CD4-positive, alpha-beta T cell treated with Interleukin-4 for 1 hour (primary cell): ENCODE measurements at places on chromosomes 11 and 22.

DNA sequence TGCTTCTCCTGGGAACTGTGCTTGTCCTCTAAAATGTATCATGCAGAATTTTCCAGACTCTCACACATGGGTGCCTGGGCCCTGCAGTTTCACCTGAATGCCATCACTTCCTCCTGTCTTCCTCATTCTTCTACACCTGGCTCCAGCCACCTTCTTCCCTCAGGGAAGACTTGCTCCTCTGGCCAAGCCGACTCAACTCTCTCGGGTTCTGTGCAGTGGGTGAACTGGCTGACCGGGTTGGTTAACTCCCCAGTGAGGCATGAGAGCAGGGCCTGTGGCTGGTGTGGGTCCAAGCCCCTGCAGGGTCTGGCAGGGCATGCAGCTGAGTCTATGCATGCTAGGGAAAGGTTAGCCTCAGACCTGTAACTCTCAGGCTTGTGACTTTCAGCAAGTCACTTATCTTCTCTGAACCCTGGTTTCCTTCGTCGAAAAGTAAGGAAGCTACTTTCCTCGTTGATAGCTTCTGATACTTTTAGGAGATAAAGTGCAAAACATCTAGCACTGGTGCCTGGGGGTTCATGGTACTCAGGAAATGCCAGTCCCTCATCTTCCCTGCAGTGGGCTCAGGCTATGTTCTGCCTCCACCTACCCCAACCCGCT, 11.9 kb downstream of the CD82 start:
- DNase-seq: no peak

DNA sequence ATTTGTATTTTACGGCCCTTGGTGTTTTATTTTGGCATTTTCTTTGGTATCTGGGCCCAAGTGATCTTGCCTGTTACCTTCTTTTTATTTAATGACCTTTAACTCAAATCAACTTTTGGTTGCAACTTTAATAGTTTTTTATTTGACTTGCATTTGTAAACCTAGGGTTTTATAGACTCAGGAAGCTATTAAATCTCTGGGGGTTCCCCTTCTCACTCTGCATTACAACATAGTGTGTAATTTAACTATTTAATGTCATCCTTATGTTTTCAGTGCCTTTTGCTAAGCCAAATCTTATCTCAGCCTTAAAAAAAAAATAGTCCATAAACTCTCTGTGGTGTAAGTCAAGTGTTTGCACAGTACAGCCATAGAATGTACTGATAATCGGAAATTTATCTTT, 3.4 kb downstream of the FJX1 start:
- no peak for DNase-seq

DNA sequence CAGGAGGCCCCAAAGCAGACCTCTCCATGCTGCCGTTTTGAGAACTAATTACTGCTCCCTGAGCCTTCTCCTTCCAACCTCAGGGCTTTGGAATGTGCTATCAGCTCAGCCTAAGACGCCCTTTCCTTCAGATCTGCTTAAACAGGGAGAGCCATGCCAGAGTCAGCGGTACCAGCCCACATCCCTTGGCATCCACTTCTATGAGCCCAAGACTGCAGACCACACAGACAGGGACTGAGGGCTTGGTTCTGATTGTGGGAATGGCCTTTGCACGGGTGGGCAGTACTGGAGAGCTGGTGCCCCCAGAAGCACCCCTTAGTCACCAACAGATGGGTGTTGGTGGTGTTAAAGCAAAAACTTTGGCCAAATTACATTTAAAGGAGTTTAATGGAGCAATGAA, 146.5 kb downstream of the TTC17 start:
- DNase-seq: no peak

DNA sequence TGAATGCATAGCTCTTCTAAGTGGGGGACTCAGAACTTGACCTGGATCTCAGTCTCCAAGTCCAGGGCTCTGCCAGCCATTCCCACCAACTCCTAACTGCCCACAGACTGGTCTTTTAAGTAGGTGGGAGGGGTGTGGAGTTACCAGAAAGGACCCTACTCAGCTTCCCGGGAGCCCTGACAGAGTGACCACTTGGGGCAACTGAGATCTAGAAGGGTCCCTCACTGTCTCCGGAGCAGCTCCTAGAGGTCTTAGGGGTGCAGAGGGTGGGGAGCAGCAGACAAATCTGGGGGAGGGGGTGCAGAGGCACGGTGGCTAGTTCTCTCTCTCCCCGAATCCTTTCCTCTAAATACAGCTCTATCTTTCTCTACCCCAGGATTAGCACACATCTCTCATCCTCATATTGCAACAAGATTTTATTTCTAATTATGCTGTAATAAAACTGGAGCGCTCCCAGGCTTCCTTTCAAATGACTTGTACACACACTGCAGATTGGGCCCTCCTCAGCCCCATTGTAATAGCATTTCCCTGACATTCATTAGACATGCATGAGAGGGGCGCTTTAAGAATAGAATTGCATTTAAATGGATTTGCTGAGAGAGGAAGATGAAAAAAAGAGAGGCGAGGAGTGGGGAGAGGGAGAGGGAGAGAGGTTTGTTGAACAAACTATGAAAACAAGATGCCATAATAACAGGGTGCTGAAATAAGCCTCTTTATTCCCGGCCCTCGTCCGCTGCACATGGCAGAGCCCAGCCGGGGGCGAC, 219.0 kb downstream of the CEP164 start:
- no peak for DNase-seq

GRCh38 chr11:12577725-12578644, 96.2 kb upstream of the TEAD1 start:
- no peak for DNase-seq

DNA sequence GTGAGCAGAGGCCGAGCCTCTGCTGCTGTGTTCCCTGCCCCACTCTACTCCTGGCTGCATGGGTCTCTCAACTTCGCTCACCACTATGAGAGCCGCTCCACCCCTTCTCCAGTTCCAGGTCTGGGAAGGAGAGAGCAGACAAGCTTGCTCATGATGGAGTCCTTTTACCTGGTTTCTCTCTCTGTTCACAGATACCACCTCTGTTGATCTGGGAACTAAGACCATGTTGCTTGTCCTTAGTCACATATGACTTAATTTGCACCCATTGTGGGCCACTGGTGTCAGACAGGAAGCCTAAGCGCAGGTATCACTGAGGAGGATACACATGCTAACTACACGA, 26.8 kb downstream of the MCM5 start:
- DNase-seq: no peak

GRCh38 chr11:10285148-10285802, 8.7 kb downstream of the SBF2 start:
- DNase-seq: no peak

- no peak for DNase-seq
Observed at GRCh38 chr11:43874078-43874477, 6.6 kb upstream of the ALKBH3 start.

DNA sequence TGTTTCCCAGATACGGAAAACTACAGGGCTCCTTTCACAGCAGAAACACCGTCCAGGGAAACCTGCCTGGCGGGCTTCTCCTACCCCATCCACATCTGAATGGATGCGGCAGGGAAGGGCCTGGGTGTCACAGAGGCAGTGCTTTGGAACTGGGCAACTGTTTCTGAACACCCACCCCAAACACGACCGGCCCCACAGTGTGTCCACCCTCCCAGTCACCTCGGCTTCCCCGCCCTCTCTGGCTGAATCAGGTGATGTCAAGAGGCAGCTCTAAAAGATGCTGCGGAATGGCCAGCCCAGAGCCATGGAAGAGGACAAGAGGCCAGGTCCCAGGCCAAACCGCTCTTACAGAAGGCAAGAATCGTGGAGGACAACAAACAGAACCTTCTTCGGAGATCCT, 22.0 kb downstream of the IFT27 start:
- no peak for DNase-seq
